ENCODE measurements at places on chromosomes 1 and 21. TPM values are rescaled to one million over a fixed set of nuclear protein-coding genes. Genes with fewer than 3 reads are reported as not detected.

DNA sequence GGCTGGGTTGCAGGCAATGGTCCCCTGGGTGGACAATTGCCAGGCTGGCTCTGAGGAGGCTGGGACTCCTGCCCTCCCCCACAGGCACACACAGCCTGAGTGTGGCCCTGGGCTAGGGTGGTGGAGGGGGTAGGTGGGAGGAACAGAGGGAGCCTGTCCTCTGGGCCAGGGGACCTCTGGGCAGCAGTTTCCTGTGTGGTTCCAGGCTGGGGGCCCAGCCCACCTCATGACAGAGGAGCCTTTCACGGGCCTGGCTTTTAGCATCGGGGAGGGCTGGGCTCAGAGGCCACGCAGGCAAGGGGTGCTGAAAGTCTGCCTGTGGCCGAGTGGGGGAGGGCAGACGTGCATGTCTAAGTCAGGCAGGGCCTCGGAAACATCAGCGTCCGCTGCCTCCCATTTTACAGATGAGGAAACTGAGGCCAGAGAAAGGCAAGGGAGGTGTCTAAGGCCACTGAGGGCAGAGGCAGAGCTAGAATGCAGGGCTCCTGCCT lies 7.0 kb downstream of the EXTL1 start:
- H3K36me3 ChIP-seq: no peaks in the 10 kb centered on the region
- no peak overlapping the region for H3K27ac ChIP-seq
- DNase-seq: no peak
- H3K27me3 ChIP-seq: peaks cover 4% of the 10 kb centered on the region
- no peak overlapping the region for H3K4me3 ChIP-seq
- no peaks in the 10 kb centered on the region for H3K4me1 ChIP-seq

GRCh38 chr1:9494936-9495758 lies 44.1 kb upstream of the SLC25A33 start:
- no peaks in the 10 kb centered on the region for H3K27me3 ChIP-seq
- peak; percentile 74 for DNase-seq
- no peaks in the 10 kb centered on the region for H3K36me3 ChIP-seq
- peak overlapping the region; percentile 30 for H3K4me3 ChIP-seq
- no peak overlapping the region for H3K27ac ChIP-seq

GRCh38 chr21:8991088-8991907 lies 1530.1 kb upstream of the TPTE start:
- no peak overlapping the region for H3K4me3 ChIP-seq
- no peak overlapping the region for H3K27ac ChIP-seq
- DNase-seq: no peak
- H3K27me3 ChIP-seq: peaks cover 49% of the 10 kb centered on the region

GRCh38 chr1:116679091-116679827 lies 11.7 kb upstream of the IGSF3 start:
- H3K27ac ChIP-seq: no peak overlapping the region
- no peaks in the 10 kb centered on the region for H3K27me3 ChIP-seq
- no peaks in the 10 kb centered on the region for H3K36me3 ChIP-seq
- no peak for DNase-seq

EDARADD gene
- total RNA-seq: 0.89 TPM

DNA sequence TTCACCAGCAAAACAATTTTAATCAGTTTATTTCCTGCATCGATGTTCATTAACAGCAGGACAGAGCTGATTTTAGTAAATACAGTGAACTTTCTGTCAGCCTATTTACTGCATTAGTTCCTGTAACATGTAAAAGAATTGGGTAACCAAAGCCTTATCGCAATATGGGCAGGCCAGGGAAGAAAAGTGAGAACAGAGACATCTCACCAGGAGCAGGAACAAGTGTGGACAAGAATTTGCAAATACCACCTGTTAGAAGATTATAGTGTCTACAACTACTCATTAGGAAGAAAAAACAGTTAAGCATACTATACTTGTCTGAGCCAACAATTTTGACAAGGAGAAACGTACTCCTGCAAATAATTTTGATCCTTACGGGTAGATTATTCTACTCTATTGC lies 1293.9 kb downstream of the PLA2G4A start:
- DNase-seq: no peak
- H3K4me3 ChIP-seq: no peak overlapping the region
- no peaks in the 10 kb centered on the region for H3K4me1 ChIP-seq
- H3K27me3 ChIP-seq: no peaks in the 10 kb centered on the region
- H3K27ac ChIP-seq: no peak overlapping the region

VASH2 gene
- 1.6 TPM for total RNA-seq

DNA sequence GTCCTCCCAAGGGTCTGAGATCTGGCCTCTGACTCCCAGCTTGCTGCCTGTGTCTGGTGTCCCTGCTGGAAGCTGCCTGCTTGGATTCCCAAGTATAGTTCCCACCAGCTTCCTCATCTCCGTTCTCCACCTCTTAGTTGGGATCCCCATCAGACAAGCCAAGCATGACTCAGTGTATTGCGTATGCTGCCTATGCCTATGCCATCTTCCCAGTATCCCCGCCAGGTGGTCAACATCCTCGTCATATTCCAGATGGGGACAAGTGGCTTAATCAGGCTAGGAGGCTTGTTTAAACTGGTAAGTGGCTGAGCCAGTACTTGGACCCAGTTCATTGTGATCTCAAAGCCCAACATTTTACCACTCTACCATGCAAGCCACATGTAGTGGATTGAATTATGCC lies 204.4 kb downstream of the GRIK3 start:
- H3K4me1 ChIP-seq: no peaks in the 10 kb centered on the region
- no peak for DNase-seq
- no peak overlapping the region for H3K4me3 ChIP-seq
- no peak overlapping the region for H3K27ac ChIP-seq
- no peaks in the 10 kb centered on the region for H3K36me3 ChIP-seq

DNA sequence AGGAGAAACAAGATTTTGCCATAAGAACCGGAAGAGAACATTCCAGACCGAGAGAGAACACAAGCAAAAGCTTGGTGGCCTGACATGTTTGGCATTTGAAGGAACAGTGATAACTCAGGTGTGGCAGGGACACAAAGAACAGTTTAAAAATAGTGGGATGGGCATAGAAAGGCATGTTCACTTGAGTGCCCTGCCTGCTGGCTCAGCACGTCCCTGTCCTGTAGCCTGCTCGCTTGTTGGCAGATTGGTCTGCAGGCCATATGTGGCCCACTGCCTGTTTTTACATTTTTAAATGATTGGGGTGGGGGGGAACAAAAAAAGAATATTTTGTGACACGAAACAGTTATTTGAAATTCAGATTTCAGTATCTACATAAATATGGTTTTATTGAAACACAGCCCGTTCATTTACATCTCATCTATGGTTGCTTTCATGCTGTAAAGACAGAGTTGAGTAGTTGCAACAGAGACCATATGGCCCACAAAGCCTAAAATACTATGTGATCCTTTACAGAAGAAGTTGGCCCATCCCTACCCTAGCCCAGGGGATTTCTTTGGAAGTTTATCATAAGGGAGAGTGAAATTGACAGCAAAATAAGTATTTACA lies 100.7 kb downstream of the RGL1 start:
- H3K36me3 ChIP-seq: peaks cover 86% of the 10 kb centered on the region
- H3K27me3 ChIP-seq: no peaks in the 10 kb centered on the region
- no peak overlapping the region for H3K4me3 ChIP-seq
- no peak for DNase-seq
- no peak overlapping the region for H3K27ac ChIP-seq

CATSPERE gene
- total RNA-seq: 1.7 TPM

- no peaks in the 10 kb centered on the region for H3K27me3 ChIP-seq
- H3K27ac ChIP-seq: no peak overlapping the region
- no peak overlapping the region for H3K4me3 ChIP-seq
- no peaks in the 10 kb centered on the region for H3K36me3 ChIP-seq
- DNase-seq: no peak
These were observed 283.2 kb upstream of the LYPLAL1 start for GRCh38 chr1:218890451-218890850.

DNA sequence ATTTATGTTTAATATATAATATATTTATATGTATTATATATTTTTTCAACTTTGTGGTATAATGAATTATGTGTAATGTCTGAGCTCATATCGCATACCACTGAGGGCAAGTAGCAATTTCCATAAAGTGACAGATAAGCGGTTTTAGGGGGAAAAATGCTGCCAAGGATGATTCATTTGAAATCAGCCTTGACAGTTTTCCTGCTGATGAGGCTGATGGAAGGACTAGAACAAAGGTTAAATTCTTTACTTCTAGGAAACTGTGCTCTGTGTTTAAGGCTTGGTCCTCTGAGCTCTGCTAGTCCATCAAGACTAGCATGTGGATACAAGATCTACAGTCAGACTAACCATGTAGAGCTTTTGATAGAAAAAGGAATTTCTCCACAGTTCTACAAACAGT lies 19.3 kb upstream of the DDAH1 start:
- H3K27me3 ChIP-seq: no peaks in the 10 kb centered on the region
- no peak for DNase-seq
- H3K36me3 ChIP-seq: no peaks in the 10 kb centered on the region
- no peaks in the 10 kb centered on the region for H3K4me1 ChIP-seq

All from lower lobe of right lung (tissue), 2 donors.